ENCODE measurements at places on chromosomes 13 and 19.

- peak; percentile 26 for DNase-seq
Measured at GRCh38 chr13:26558074-26558805, 757 bp downstream of the WASF3 start.

DNA sequence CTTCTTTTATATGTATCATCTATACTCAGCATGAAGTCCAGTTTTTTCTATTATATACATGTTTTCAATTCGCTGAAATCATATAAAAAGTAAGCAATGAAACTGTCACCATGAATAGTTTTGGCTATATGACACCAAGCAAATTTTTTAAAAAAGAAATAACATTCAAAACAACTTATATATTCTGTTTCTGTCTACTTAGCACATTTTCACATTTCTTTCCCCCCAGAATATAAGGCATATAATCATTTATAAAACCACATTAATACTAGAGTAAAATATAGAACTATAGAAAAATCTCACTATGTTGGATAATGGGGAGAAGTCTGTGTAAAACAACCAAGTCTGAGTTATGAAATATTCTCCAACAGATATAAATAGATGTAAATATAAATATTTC is 33.1 kb downstream of the POSTN start:
- DNase-seq = no peak

DNA sequence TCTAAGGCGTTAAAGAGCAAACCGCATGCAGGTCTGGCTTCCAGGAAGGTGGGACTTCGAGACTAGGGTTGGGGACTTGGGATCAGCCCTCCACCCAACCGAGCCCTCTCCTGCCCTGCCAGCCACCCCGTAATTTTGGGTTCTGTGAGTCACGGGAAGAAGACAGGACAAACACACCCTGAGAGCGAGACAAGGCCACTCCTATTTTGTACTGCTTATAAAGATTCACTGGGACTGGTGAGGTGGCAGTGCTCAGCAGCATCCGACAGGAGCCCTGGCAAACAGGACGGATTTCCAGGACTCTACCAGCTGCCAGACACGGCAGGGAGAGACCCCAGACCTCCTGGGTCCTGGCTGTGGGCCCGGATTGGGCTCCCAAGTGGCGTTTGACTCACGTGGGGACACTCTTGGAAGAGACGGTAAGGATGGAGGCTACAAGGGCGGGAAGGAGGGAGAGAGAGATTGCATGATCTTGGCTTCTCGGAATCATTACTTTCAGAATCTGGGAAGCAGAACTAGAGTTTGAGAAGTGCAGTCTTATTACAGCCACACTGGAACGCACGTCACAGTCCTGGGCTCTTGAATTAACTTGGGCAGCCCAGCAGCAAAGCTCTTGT is at the start of gene C5AR2:
Gene C5AR2 (plus strand): TSS at position 245 of the 617 bp plus-strand sequence. CDS start 8,625 bp downstream, outside the sequence.
- DNase-seq = peak; percentile 24

- no peak for DNase-seq
Measured at GRCh38 chr13:22271903-22272302, 601.0 kb downstream of the FGF9 start.

- peak; percentile 15 for DNase-seq
Measured at GRCh38 chr19:5191091-5191490, 149.5 kb downstream of the PTPRS start.

DNA sequence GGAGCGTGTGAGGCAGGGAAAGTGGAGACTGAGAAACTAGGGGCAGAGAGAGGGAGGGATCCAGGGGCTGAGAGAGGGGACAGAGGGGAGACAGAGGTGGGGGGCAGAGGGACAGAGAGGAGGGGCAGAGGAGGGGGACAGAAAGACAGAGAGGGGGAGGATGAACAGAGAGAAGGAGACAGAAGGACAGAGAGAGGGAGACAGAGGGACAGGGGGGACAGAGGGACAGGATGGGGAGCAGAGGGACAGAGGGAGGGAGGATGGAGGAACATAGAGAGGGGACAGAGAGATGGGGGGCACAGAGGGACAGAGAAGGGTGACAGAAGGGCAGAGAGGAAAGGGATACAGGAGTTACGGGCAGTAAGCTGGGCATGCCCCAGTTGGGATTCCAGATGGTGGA is 14.7 kb upstream of the NANOS2 start:
- DNase-seq = no peak

DNA sequence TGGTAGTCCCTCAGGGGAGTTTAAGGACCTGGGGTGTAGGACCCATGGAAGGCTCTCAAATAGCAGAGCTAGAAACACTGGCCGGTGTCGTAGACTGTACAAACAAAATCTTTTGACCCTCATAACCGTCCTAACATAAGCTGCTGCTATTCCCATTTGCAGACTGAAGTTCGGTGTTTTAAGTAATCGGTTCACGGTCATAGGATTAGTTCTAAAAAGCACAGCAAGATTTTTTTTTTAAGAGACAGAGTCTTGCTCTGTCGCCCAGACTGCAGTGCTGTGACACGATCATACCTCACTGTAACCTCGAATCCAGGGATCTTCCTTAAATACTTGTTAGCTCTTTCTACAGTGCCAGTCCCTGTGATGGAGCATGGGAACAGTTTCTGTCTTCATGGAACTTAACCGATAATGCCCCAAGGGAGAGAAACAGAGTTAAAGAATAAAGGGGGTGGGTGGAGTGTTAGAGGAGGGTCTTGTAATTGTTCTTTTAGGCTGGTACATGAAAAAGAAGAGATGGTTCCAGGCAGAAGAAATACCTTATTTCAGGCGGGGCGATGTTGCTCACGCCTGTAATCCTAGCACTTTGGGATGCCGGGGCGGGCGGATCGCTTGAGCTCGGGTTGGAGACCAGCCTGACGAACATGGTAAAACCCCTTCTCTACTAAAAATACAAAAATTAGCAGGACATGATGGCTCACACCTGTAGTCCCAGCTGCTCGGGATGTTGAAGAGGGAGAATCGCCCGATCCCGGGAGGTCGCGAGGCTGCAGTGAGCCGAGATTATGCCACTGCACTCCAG is 475 bp upstream of the ZC3H4 start:
- no peak for DNase-seq

DNA sequence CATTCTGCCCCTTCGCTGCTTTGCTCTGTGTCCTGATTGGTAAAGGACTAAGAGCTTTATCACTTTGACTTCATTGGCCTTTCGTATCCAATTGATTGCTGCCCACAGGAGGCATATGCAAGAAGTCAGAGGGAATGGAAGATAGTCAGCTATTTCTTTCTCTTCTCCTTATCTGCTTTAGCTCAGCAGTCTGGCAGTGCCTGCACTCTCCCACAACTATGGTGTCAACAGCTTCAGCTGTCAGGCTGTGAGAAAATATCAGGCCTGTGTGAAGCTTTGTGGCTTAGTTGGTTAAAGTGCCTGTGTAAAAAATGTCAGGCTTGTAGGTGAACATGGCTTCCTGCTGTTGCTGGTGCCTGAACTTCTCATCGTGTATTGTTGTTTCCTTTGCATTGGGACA is 243.0 kb downstream of the PCDH17 start:
- DNase-seq = no peak

- DNase-seq = peak; percentile 76
Measured at GRCh38 chr13:50244713-50245574, 229.7 kb downstream of the KCNRG start.

GRCh38 chr13:107866032-107866940 is 349.1 kb downstream of the LIG4 start:
- DNase-seq = peak; percentile 26

GRCh38 chr13:102589301-102589822 is 7.4 kb upstream of the TPP2 start:
- peak; percentile 67 for DNase-seq

- no peak for DNase-seq
Measured at GRCh38 chr13:30268673-30269072, 38.7 kb downstream of the KATNAL1 start.

GRCh38 chr19:17686023-17686521 is 2.1 kb downstream of the UNC13A start:
- DNase-seq = no peak

- DNase-seq = no peak
Measured at GRCh38 chr13:110628477-110628793, 13.1 kb downstream of the NAXD start.

GRCh38 chr19:45767881-45768654 is 984 bp downstream of the SIX5 start:
- peak; percentile 73 for DNase-seq

GRCh38 chr13:109548374-109548773 is 238.0 kb downstream of the IRS2 start:
- no peak for DNase-seq

GRCh38 chr19:49591731-49592485 is 926 bp downstream of the PRR12 start:
- peak; percentile 39 for DNase-seq

DNA sequence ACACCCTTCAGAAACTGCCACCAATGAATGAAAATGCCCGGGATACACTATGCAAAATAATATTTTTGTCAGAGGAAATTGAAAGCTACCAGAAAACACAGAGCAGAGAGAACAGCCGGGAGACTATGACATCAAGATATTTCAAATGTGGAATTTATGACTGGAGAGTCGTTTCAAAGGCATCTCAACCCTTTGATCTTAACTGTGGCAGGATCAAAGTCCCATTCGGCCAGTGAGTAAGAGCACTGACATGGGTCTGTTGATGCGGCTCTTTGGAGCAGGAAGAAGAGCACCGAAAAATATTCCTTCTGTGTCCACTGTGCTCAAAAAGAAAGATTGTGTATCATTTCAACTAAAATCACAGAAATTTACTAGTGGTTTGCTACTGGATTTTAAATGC is 201.9 kb downstream of the RFC3 start:
- no peak for DNase-seq

DNA sequence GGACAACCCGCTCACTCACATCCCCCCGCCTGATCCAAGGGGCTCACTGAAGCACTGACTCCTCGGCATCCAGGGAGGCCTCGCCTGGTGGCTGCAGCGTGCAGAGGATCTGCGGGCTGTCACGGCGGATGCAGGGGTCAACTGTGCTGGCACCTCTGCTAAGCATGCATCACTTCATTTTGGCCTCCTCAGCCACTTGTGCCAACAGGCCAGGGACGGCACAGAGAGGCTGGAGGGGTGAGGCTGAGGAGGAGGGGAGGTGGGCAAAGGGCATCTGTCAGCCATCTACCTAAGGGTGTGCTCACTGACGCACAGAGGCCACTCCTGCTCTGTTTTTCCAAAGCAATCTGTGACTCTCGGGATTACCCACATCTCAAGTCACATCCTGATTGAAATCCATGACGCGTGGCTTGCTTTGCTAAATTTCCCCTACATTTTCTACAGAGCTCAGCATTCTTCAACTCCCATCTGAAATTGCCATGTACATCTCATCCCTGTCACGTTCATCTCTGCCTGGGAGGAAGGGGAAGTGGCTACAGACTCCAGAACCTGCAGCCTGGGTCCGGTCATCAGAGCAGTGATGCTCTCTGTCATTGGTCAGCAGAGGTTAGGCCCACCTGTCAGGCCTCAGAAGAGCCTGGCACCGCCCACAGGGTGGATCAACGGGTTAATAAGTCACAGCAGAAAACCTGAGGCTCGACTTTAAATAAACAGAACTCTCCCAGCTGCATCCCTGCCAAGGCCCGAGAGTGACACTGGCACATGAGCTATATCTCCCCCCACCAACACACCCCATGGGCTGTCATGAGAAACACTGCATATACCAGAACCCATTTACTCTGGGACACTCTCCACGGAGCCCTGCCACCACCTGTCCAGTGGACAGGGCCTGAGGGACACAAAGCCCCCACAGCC is 17.6 kb downstream of the ELL start:
- DNase-seq = no peak

GRCh38 chr13:93859716-93860115 is 619.8 kb downstream of the DCT start:
- peak; percentile 6 for DNase-seq

DNA sequence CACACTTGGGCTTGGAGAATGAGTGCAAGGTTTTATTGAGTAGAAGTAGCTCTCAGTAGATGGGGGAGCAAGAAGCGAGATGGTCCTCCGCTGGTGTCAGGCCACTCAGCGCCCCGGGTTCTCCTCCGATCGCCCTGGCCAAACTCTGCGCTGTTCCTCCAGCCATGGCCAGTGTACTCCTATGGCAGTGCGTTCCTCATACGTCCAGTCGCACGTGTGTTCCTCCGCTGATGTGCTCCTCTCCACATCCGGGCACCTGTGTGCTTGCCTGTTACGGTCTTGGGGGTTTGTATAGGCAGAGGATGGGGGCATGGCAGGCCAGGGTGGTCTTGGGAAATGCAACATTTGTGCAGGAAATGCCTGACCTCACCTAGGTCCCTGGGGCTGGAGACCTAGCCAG is 1899.4 kb downstream of the PCDH9 start:
- no peak for DNase-seq

GRCh38 chr13:50927701-50928100 is 18.1 kb downstream of the RNASEH2B start:
- no peak for DNase-seq

- peak; percentile 45 for DNase-seq
Measured at GRCh38 chr19:31339411-31339810, 9.8 kb downstream of the TSHZ3 start.

GRCh38 chr19:16000024-16000663 is 51.3 kb downstream of the OR10H4 start:
- no peak for DNase-seq

GRCh38 chr19:13961826-13962698 is 9.8 kb downstream of the DCAF15 start:
- no peak for DNase-seq

GRCh38 chr13:44417876-44418275 is 44.3 kb downstream of the SERP2 start:
- DNase-seq = no peak

- no peak for DNase-seq
Measured at GRCh38 chr19:41682437-41682836, 5.6 kb downstream of the CEACAM7 start.

- no peak for DNase-seq
Measured at GRCh38 chr13:112582263-112582662, 5.7 kb downstream of the TUBGCP3 start.

DNA sequence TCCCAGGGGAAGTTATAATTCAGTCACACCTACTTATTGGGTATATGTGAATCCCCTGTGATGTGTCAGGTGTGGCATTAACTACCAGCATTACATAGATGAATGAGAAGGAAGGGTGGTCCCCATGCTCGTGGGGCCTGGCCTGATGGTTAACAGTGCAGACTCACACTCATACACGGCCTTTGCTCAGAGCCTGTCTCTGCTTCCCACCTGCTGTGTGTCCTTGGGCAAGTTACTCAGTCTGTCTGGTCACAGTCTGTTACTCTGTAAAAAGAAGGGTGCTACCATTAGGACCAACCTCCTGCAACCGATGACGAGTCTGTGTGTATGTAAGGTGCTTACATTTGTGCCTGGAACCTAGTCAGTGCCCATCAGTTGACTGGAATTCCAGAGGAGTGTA is 23.8 kb downstream of the SAFB start:
- DNase-seq = no peak

GRCh38 chr13:79674765-79675515 is 194.0 kb downstream of the NDFIP2 start:
- DNase-seq = no peak

GRCh38 chr19:49954933-49955332 is 6.0 kb downstream of the SIGLEC11 start:
- DNase-seq = no peak

DNA sequence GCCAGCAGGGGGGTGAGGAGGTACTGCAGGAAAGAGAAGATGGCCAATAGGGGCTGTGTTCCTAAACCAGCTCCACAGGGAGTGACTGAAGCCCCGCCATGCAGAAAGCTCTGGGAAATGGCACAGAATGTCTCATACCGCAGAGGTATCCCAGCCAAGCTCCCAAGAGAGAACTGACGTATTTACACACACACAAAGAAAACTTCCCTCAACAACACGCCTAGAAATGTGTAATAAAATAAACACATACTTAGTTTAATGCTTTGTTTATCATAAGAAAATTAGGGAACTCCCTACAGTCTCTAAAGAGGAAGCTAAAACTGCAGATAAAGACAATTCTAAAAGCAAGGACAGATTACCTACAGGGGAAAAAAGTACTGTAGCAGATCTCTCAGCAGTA is 40.0 kb downstream of the ESD start:
- peak; percentile 29 for DNase-seq
